ENCODE measurements at places on chromosomes 2 and 18. TPM values are rescaled to one million over a fixed set of nuclear protein-coding genes. Genes with fewer than 3 reads are reported as not detected.

Gene SP140
- 2.0 TPM for total RNA-seq

Gene RNF125
- 4.1 TPM for total RNA-seq

Gene RGPD3
- 1.5 TPM for total RNA-seq

Gene CHST10
- 25.5 TPM for total RNA-seq

Gene CYP27C1
- 0.10 TPM for total RNA-seq

Gene ST8SIA5
- 74.0 TPM for total RNA-seq

Gene LRRTM4
- total RNA-seq: 37.6 TPM

Gene FZD7
- total RNA-seq: 3.8 TPM

Gene PGAP1
- 48.2 TPM for total RNA-seq

Gene EGR4
- total RNA-seq: 1.1 TPM

Gene LHCGR
- not detected for total RNA-seq

Gene CHRNG
- total RNA-seq: not detected

Gene MAL
- total RNA-seq: 52.9 TPM

Gene RNMT
- total RNA-seq: 49.5 TPM

Gene LONRF2
- 116 TPM for total RNA-seq

Gene PRKCE
- 119 TPM for total RNA-seq

Gene MC5R
- total RNA-seq: 0.35 TPM

Gene LTBP1
- total RNA-seq: 13.5 TPM

Gene FAM237A
- total RNA-seq: not detected

Gene SNRPD1
- 33.2 TPM for total RNA-seq

Gene CNTNAP5
- 41.7 TPM for total RNA-seq

Gene CHRND
- total RNA-seq: not detected

Gene ANKRD62
- 3.3 TPM for total RNA-seq
